ENCODE measurements at places on chromosomes 6 and 20.

DNA sequence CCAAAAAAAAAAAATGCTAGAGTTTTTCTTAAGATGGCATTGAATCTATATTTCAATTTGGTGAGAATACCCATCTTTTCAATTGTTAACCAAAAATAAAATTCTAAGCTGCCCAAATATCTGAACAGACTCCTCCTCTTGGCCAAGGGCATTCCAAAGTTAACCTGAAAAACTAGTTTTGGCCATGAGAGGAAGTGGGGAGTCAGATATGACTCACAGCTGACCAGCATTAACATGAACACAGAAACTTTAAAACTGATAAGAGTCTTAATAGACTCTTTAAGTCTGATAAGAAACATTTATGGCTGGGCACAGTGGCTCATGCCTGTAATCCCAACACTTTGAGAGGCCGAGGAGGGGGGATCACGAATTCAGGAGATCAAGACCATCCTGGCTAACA is 171.3 kb downstream of the FAXC start:
- DNase-seq: no peak

DNA sequence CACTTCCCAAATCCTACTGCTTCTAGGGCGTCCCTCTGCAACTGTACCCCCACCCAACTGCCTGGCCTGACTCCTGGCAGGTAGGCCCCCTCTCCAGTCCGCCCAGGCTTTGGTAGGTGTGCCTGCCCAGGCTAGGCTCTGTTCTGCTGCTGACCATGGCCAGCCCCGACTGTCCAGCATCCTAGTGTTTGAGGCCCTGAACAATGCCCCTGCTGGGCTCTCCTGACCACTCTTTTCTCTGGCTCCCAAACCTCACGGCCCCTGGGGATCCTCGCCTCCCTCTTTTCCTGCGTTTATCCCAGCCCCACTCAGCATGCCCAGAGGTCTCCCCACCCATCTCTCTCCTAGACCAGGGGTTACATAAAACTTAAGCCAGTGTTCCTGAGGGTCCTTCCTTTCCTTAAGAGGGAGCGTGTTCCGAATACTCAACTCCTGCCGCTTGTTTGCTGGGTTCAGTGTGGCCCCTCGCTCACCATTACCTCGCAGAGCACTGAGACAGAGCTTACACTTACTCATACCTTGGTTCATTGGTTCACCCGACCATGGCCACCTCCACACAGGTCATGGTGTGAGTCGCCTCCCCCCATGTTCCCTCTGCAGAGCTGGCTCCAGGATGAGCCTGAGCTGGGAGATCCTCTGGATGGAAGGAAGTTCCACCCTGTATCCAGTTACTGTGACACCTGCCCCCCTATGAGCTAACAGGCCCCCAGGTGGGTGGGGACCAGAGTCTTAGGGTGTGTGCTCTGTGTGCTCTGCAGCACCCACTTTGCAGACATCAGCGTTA is 21.0 kb upstream of the MYT1 start:
- no peak for DNase-seq

GRCh38 chr6:118781897-118782296 is 112.1 kb upstream of the ASF1A start:
- no peak for DNase-seq

- no peak for DNase-seq
These were observed 614.5 kb upstream of the FLRT3 start for GRCh38 chr20:14951707-14952418.

DNA sequence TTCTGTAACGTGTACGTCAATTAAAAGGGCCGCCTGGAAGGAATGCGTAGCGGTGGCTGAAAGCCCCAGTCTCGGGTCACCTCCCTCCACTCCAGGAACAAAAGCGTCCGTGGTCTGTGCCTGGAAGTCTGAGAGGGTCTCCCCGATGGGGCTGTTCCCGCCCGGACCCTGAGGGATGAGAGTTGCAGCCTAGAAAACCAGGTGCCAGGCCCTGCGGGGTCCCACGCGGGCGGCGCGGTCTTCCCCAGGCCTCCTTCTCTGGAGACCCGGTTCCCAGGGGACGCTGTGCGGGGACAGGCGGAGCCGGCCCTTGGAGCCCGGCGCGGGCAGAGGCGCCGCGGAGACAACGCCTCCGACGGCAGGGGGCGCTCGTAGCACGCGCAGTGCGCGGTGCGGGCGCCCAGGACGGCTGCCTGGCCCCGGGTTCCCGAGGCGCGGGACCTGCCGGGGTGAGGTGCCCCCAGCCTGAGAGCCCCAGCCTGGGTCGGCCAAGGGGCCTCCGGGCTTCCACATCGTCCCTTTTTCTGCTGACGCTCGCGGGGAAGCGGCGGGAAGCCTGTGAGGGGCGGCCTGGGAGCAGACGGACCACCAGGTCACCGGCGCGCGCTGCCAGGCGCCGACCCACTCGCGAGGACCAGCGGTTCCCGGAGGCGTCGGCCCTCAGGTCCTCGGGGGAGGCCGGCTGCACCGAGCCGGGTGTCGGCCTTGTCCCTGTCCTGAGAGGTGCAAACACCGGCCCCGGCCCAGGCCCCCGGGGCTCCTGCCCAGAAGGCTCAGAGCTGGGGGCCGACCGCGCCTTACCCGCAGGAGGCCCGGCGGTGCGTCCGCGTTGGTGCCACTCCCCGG is 5.3 kb upstream of the FOXC1 start:
- peak; percentile 68 for DNase-seq

GRCh38 chr6:71977884-71978283 is 91.5 kb downstream of the RIMS1 start:
- DNase-seq: no peak

- DNase-seq: no peak
These were observed 184.3 kb downstream of the SOX4 start for GRCh38 chr6:21777846-21778245.

GRCh38 chr20:58271606-58272351 is 37.7 kb upstream of the RAB22A start:
- DNase-seq: peak; percentile 30

GRCh38 chr6:94417363-94417762 is 998.0 kb upstream of the EPHA7 start:
- DNase-seq: no peak

GRCh38 chr20:48489046-48489463 is 338.7 kb downstream of the PREX1 start:
- no peak for DNase-seq

DNA sequence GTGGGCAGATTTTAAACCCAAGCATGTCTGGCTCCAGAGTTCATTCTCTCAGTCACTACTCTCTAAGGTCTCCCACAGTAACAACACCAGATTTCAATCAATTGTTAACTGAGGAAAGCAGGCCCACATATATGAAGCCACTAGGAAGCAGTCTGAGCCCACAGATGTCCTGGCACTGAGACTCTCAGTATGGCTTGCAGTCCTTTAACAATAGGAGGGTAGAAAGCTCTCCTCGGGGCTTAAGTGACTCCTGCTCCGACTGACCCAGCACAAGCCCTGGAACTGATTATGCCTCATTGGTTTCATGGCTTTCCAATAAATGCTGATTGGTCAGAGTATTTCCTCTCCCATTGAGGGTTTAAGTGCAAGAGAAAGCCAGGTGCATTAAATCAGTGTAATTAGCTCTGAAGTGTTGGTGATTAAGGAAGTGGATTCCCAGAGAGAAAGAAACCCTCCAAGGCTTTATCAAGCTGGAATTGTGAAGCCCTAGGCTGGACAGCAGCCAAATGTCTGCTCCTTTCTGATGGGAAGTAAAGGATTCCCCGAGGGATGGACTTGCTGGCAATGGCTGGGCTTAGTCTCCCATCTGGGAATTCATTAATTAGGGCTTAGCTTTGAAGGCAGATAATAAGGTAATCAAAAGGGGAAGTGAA is 76.6 kb upstream of the PROKR2 start:
- DNase-seq: no peak

DNA sequence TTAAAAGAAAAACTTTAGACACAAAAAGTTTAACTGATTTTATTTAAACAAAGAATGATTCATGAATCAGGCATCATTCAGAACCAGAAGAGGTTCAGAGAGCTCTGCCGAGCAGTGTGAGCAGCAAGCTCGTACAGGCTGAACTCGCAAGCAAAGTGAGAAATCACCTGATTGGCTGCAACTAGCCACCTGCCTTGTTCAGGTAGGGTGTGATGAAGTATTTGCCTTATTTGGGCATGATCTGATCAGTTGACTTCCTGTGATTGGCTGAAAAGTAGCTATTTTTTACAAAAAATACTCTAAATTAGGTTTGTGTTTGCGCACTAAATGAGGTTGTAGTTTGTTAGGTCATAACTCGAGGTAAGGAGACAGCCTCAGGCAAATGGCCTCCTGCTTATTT is 80.7 kb downstream of the HIVEP1 start:
- DNase-seq: no peak

- DNase-seq: no peak
These were observed 89.8 kb upstream of the ATXN1 start for GRCh38 chr6:16851044-16851540.

GRCh38 chr20:33896509-33896908 is 85.4 kb downstream of the CHMP4B start:
- no peak for DNase-seq

GRCh38 chr6:103895136-103895535 is 964.6 kb downstream of the HACE1 start:
- no peak for DNase-seq

DNA sequence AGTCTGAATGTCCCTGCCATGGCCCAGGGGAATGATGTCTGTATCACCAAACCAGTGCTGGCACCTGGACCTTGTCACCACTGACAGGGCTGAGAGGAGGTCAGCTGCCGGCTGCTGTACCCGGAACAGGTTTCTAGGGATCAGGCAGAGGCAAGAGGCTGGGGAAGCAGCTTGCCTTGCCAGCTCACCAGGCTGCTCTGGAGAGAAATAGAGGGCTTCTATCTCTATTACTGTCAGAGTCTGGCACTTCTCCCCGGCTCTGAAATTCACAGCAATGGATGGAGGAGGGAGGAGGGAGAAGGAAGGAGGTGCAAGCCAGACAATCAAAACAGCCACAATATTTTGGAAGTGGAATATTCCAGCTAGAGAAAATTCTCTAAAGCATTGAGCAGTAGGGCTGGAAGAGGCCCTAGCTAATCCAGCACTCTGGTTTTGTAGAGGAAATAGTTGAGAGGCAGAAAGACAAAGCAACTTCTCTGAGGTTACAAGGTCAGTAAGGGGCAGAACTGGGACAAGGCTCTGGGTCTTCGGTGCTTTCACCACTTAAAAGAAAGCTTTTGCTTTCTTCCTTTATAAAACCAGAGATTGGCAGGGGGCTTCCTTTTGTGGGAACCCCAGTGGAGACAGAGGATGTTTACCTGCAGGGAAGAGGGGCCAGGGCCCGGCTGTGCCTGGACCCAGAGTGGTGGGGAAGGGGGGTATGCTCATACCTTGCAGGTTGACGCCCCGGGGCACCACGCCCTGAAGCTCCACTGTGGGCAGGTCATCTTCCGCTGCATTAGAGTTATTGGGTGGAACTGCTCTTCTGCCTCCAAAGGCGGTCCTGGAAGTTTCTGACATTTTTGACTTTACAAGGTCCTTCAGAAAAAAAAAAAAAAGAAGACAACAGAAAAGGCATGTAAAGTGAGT is 2.4 kb downstream of the F13A1 start:
- DNase-seq: no peak

- no peak for DNase-seq
These were observed 256.7 kb downstream of the BMP7 start for GRCh38 chr20:57009775-57010174.

DNA sequence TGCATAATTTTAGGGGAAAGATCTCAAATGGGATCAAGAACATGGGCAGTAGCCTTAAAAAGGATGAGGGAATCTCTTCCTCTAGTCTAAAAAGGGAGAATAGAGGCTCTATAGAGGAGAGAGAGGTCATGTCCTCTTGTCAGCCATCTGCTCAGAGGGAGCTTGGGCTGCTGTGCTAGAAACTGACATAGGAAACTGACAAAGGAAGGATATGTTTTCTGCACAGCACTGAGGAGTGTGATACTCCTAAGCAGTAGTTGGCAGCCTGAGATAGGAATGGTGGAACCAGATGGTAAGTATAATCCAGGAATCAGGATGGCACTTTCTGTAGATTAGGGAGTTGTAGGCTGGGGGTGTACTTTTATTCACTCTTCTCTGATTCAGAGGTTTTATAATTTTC is 59.2 kb downstream of the PTPRA start:
- no peak for DNase-seq

DNA sequence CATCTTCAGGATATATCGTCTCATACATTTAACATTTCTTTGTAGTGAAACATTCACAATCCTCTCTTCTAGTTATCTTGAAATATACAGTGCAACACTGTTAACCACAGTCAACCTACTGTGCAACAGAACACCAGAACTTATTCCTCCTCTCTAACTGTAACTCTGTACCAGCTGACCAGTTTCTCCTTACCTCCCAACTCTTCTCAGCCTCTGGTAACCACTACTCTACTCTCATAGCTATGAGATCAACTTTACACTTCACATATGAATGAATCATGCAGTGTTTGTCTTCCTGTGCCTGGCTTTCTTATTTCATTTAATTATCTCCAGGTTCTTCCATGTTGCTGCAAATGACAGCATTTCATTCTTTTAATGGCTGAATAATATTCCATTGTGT is 337.6 kb downstream of the BTBD9 start:
- DNase-seq: no peak

- DNase-seq: no peak
These were observed 13.9 kb upstream of the HELZ2 start for GRCh38 chr20:63587776-63588591.

GRCh38 chr6:27755768-27756167 is 156.4 kb downstream of the OR2B2 start:
- DNase-seq: no peak

- no peak for DNase-seq
These were observed 175.6 kb upstream of the MYLIP start for GRCh38 chr6:15953152-15953880.

DNA sequence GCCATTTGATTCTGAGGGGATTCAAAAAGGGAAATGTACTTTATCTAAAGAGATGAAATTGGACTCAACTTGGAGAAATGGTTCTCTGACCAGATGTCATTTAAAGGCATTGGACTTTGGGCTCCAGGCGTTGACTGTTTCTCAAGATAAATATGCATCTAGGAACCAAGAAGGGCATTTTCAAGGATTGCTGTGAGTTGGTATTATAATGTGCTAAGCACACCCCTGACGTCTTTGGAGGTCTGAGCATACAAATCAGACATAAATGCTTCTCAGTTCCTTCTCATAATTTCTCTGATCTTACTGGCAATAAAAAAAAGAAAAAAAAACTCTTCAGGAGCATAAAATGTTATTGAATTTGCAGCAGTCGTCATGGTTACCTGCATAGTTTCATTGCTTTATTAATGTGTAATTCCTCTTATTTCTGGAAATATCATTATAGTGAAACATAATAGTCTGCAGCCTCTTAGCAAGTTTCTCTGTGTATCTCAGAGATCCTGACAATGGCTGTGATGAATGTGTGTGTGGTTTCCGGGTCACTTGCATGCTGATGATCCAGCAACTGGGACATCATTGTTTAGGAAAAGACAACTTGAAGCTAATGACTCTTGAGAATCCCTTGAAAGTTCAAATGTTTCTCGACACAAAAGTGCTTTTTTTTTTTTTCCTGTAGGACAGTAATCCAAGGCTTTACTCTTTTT is 136.0 kb downstream of the AIG1 start:
- no peak for DNase-seq

GRCh38 chr20:32614772-32615171 is 29.6 kb upstream of the NOL4L start:
- no peak for DNase-seq

DNA sequence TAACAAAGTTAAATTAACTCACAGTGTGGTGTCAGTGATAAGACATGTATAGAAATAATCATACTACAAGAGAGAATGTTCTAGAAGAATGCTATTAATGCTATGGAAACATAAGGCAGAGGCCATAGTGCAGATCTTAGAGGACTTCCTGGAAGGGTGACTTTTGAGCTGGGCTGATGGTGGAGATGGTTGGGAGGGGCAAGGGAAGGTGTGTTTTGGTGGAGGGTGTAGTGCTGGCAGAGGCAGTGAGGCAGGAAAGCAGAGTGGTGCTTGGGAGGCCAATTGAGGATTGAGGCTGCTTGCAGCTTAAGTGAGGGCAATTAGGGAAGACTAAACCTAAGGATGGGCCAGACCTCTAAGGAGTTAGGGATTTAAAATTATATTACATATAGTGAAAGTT is 58.5 kb upstream of the FNDC1 start:
- DNase-seq: no peak

Measured in stimulated activated CD8-positive, alpha-beta memory T cell treated with anti-CD3 and anti-CD28 coated beads, Interleukin-2, amount 100 ng/mL, for 48 hours (primary cell).